ENCODE measurements at places on chromosomes 3 and 15.

DNA sequence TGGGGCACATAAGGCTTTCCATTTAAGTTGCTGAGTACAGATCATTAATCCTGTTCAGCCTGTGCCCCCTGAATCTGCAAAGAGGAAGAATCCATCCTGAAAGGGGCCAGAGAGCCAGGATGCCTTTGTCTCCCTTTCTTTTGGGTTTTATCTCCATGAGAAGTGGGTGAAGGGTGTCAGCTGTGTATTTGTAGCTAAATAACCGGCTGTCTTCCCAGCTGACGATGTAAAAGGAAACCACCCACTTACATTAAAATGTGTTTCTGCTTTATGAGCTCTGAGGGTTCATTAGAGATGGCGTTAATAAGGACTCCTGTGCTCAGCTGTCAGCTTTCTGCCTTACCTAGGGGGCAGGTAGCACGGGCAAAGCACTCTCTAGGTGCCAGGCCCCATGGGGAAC is 83.4 kb downstream of the SLCO3A1 start:
- DNase-seq: no peak

GRCh38 chr3:112365636-112366035 is 32.7 kb downstream of the CD200 start:
- DNase-seq: no peak

DNA sequence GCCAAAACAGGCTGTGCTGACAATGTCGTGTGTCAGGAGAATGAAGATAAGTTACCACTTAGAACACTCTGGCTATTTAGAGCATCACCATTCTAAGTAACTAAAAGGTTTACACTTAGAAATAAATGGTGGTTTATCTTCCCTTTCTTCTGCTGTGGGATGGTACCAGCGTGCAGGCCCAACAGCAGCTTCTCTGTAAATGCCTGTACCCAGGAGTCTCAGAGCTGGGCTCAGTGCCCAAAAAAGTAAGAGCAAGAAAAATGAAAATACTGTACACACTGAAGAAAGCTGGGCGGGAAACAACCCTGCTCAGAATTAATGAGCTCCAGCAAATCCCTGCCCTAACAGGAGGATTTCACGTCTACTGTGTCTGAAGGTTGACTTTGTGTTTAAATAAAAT is 206.5 kb downstream of the MFSD1 start:
- DNase-seq: no peak

DNA sequence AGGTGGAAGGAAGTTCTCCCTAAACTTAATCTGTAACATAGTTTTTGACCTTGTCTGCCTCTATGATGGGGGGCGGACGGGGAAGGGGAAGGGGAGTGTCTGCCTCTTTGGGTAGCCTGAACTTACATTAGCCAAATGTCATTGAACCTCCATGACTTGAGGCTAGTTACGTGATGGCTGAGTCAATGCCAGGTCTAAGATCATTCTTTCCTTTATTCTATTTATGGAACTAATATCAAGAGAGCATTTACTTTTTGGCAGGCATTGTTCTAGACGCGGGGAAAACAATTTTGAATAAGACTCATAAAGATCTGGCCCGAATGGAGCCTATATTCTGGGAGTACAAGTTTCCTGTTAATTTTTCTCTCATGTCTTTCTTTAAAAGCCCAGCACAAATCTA is 340.7 kb upstream of the C2CD4B start:
- DNase-seq: no peak

All from stimulated activated CD4-positive, alpha-beta T cell treated with anti-CD3 and anti-CD28 coated beads, Interleukin-1b, Interleukin-23, amount 100 ng/mL, for 1 hour (primary cell).